Epithelial cell of prostate (primary cell): ENCODE measurements at places on chromosomes 16 and 17.

DNA sequence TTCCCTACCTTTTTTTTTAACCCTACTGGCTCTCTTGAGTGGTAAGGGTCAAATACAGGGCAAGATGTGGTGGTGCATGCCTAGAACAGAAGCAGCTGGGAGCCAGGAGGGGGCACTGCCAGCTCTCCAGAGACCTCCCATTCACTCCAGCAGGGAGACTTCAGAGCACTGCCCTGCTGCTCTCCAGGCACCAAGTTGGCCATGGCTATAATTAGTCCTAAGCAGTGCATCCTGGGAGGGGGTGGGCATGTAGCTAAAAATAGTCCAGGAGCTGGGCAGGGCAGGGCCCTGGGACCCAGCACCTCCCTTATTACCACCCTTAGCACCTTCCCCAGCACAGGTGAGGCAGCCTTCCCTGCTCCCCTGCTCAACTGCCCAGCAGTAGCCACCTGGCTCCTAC, 3.5 kb downstream of the CORO6 start:
- no peak for DNase-seq

GRCh38 chr17:20059728-20060188, 50.6 kb downstream of the SPECC1 start:
- peak; percentile 44 for DNase-seq

DNA sequence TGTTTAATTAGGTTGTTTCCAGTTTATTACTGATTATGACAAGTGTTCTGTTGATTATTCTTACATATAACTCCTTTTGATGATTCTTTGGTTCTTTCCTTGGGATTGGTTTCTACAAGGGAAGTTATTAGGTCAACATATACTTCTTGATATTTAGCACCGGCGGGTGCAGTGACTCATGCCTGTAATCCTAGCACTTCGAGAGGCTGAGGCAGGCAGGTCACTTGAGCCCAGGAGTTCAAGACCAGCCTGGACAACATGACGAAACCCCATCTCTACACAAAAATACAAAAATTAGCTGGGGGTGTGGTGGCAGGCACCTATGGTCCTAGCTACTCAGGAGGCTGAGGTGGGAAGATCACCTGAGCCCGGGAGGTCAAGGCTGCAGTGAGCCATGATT, 120.2 kb upstream of the HAS3 start:
- no peak for DNase-seq

GRCh38 chr16:66900721-66901441, 17.8 kb downstream of the CDH16 start:
- no peak for DNase-seq

DNA sequence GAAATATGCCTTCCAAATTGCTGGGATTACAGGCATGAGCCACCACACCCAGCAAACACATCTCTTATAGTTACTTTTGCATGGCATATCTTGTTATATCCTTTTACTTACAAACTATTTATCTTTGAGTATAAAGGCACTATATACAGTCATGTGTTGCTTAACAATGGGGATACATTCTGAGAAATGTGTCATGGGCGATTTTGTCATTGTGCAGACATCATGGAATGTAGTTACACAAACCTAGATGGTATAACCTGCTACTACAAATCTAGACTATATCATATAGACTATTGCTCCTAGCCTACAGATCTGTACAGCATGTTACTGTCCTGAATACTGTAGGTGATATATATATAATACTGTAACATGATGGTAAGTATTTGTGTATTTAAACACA, 43.6 kb downstream of the BCL7C start:
- DNase-seq = no peak

- DNase-seq = no peak
These were observed 103.8 kb upstream of the RPL38 start for GRCh38 chr17:74099442-74100340.

DNA sequence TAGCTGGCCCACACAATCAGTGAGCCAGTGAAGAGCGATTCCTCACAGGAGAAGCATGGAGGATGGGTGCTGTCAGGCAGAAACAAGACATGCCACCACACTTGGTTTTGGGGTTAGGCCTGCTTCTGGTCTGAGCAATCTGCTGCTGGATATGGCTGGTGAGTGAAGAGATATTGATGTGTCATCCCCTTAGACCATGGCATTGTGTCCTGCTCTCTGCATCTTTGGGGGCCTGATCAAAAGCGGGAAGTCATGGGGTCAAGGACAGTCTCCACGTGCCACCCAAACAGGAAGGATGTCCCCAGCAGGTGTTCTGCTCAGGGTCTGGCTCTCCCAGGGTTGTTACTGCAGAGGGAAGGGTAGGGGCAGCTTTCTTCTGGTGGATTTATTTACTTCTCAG, 140.7 kb downstream of the PRKCB start:
- no peak for DNase-seq

GRCh38 chr17:46053911-46054534, 55.0 kb downstream of the STH start:
- no peak for DNase-seq

DNA sequence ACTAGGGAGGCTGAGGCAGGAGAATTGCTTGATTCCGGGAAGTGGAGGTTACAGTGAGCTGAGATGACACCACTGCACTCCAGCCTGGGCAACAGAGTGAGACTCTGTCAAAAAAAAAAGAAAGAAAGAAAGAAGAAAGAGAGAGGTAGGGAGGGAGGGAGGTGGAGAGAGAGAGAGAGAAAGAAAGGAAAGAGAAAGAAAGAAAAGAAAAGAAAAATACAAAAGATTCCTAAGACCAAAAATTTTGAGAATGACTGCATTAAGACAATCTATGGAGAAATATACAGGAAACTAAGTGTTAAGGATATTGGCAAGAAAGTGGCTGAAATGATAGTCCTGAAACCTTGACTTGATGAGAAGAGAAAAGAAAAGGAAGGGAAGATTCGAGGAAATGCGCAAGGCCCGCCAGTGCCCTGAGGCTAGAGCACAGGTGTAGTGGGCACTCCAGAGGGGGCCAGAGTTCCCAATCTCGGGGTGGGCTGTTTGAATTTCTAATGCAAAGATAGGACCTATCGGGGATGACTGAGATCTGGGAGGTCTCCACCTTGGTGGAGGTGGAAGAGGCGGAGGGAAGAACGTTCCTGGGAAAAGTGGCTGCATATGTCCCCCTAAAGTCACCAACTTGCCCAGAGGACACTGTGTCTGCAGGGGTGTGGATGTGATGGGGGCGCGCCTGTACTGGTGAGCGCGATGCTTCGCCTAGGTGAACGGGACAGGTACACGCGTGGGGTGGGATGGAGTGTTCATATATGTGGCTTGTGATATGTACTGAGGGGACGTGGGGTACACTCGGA, 654 bp upstream of the SCNN1B start:
- no peak for DNase-seq

- DNase-seq = no peak
These were observed 747 bp upstream of the LHX1 start for GRCh38 chr17:36936455-36937000.

- no peak for DNase-seq
These were observed 420.4 kb downstream of the WWOX start for GRCh38 chr16:78519896-78520295.

DNA sequence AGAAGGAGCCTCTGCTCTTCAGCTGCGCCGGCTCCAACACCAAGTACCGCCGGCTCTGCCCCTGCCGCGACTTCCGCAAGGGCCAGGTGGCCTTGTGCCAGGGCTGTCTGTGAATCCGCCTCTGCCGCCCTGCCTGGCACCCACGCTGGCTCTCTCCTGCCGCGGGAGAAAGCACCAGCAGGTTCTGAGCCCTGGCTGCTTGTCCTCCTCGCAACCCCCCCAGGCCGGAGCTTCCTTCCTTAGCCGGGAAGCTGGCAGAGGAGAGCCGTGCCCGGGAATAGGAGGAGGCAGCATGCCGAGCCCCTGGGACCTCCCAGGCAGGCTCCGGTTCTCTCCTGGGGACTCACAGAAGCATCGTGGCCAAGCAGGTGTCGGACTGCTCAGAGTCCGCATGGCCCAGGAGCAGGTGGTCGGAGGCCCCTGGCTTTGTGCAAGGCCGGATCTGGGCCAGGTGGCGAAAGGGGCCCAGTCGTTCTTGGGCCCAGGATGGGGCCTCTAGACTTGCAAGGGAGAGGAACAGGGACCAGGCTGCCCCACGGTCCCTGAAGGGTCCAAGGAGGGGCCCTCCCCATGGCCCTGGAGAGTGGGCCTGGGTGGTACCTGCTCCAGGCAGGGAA, 80.6 kb downstream of the MGAT5B start:
- no peak for DNase-seq

DNA sequence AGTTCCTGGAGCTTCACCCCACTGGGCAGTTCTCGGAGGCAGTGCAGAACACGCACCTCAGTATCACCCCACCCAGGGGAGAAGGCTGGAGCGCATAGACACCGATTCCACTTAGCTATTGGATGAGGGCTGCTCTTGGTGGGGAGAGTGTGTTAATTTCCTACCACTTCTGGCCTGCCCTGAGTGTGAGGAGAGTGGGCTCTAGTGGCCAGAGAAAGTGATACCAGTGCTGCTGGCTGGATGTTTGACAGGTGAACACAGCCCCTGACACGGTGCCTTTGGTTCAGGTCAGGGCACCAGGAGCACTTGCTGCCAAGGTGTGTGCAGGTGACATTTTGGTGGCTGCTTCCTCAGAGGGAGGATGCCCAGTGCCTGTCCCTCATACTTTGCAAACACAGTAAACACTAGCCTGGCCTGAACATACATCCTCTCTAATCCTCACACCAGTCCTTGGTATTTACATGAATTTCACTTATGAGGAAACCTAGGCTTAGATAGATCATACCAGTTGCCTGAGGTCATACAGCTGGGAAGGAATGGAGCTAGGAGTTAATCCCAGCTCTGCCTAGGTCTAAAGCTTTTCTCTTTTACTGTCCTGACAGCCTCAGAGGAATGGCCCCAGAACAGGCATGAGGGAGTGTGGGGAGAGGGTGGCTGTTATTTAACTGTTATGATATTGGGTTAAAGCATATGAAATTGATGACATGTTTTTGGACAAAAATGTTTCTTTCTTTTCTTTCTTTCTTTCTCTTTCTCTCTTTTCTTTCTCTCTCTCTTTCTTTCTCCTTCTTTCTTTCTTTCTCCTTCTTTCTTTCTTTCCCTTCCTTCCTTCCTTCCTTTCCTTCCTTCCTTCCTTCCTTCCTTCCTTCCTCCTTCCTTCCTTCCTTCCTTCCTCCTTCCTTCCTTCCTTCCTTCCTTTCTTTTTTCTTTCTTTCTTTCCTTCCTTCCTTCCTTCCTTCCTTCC, 21.0 kb upstream of the ITGAX start:
- peak; percentile 6 for DNase-seq

GRCh38 chr17:40498281-40499084, 2.9 kb downstream of the TNS4 start:
- no peak for DNase-seq

- DNase-seq = no peak
These were observed 428 bp upstream of the ANTKMT start for GRCh38 chr16:720447-720989.

- no peak for DNase-seq
These were observed 101.2 kb downstream of the TTC19 start for GRCh38 chr17:16100737-16101400.

GRCh38 chr17:61579961-61580360, 11.1 kb downstream of the NACA2 start:
- DNase-seq = no peak

DNA sequence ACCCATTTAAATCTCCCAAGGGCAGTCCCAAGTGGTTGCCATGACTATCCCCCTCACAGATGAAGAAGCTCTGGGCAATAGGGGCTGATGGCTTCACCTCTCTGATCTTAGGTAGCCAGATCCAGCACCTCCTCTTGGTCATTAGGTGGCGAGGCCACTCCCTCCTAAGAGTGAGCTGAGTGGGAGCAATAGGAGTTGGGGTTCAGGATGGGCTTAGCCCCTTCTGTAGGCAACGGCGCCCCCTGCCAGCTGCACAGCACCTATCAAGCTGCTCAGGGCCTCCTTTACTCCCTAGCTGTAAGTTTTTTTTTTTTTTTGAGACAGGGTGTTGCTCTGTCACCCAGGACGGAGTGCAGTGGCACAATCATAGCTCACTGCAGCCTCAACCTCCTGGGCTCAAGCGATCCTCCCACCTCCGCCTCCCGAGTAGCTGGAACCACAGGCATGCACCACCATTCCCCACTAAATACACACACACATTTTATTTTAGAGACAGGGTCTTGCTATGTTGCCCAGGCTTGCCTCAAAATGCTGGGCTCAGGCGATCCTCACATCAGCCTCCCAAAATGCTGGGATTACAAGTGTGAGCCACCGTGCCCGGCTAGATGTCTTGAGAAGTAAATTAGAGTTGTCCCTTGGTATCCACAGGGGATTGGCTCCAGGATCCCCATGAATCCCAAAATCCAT, 3.5 kb upstream of the RRAD start:
- no peak for DNase-seq

DNA sequence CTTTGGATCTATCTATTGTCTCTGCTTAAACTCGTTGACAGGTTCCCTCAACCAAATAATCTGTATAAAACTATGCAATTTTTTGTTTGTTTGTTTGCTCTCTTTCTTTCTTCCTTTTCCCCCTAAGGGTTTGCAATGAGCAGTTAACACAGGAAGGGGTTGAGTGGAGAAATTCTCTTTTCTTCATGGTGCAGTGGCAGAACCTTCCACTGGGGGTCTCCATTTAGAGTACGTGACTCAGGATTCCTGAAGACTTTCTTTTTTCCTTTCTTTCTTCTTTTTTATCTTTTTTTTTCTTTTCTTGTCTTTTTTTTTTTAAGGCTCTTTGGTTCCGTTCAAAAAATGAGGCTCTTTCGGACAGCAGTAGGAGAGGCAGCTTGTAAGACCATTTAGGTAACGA, 19.5 kb upstream of the RBFOX1 start:
- no peak for DNase-seq

DNA sequence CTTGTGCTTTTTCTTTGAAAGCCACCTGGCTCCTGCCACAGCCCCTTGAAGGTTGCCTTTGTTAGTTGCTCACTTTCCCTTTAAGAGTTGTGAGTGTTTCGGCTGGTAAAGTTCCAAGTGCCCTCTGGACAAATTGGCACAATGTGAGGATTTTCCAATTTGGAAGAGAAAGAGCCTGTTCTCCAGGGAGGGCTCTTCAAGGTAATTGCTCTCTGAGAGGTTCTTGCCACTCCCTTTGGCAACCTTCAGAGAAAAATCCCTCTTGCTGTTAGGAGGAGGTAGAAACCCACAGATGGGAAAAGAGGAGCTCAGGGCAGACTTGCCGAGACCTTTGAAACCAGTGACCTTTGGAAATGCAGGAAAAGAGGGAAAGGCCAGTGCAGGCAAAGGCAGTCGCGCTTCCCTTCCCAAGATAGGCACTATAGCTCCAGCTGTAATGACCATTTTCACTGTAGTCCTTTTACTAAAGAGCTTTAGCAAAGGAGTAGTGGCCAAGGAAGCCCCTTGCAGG, 49.0 kb upstream of the AKAP1 start:
- no peak for DNase-seq

- peak; percentile 36 for DNase-seq
These were observed 10.7 kb downstream of the SGSM2 start for GRCh38 chr17:2347805-2348685.

- DNase-seq = no peak
These were observed 13.9 kb downstream of the SNN start for GRCh38 chr16:11681976-11682654.

- DNase-seq = no peak
These were observed 4.5 kb downstream of the MIF4GD start for GRCh38 chr17:75266316-75267152.
